ENCODE measurements at places on chromosomes 12 and 14. TPM values are rescaled to one million over a fixed set of nuclear protein-coding genes. Genes with fewer than 3 reads are reported as not detected.

- DNase-seq = no peak
Observed at GRCh38 chr12:99235381-99235780, 412.2 kb upstream of the GARIN6 start.

DNA sequence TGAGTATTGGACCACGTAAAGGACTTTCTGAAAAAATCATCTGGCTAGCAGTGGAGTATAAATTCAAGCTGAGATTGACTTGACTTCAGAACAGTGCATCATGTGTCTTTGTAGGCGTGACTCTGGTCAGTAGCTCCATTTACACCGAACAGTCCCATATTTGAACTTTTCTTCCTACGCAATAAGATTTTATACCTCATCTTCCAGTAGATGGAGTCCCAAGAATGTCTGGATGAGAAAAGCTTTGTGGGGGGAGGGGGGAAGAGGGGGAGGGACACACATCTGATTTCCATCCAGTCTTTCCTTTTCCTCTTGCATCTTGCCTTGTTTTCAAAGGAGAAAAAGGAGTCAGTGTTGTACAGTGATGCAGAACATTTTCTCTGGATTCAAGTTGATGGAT lies 241.0 kb downstream of the EMP1 start:
- no peak for DNase-seq

- no peak for DNase-seq
Observed at GRCh38 chr12:127496255-127496654, 770.7 kb upstream of the TMEM132C start.

GRCh38 chr14:51019089-51019488 lies 74.8 kb upstream of the PYGL start:
- no peak for DNase-seq

GRCh38 chr12:87779016-87779415 lies 250.2 kb downstream of the C12orf50 start:
- no peak for DNase-seq

- no peak for DNase-seq
Observed at GRCh38 chr12:65517656-65518210, 239.2 kb downstream of the MSRB3 start.

DNA sequence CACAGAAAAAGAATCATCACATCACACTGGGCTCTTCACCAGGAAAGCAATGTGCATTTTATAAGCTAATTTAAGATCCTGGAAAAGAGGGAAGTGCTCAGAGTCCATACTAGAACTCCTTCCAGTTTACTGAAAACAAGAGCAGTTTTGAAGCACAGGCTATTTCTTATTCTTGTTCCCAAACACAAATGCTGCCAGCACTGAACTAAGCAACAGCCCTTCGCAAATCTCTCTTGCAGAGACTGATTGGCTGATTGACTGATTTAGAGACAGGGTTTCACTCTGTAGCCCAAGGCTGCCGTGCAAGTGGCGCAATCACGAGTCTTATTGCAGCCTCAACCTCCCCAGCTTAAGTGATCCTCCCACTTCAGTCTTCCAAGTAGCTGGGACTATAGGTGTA lies 44.8 kb downstream of the BCL2L14 start:
- no peak for DNase-seq

BDKRB1 gene
- not detected for total RNA-seq

SERPINA9 gene
- not detected for total RNA-seq

RNASE3 gene
- not detected for total RNA-seq

FITM1 gene
- total RNA-seq = not detected
